ENCODE measurements at places on chromosomes 4 and X. TPM values are rescaled to one million over a fixed set of nuclear protein-coding genes. Genes with fewer than 3 reads are reported as not detected.

Gene DIPK2B
- not detected for total RNA-seq

Gene INPP4B
- 55.7 TPM for total RNA-seq

Gene MAGEA11
- total RNA-seq, result not detected

Gene TCEAL2
- total RNA-seq, result 0.84 TPM

Gene MTNR1A
- not detected for total RNA-seq

Gene SPANXC
- total RNA-seq, result not detected

Gene COX7B2
- not detected for total RNA-seq

Gene CT45A10
- not detected for total RNA-seq

Gene PAGE5
- 0.47 TPM for total RNA-seq

Gene XK
- total RNA-seq, result not detected

Gene HSD17B13
- 0.12 TPM for total RNA-seq

Gene ASIC5
- not detected for total RNA-seq

- no peak overlapping the region for H3K27ac ChIP-seq
- H3K4me1 ChIP-seq, result no peaks in the 10 kb centered on the region
- H3K4me3 ChIP-seq, result no peak overlapping the region
- no peaks in the 10 kb centered on the region for H3K27me3 ChIP-seq
- no peak for DNase-seq
Measured at GRCh38 chrX:109199726-109200125, 282.2 kb downstream of the GUCY2F start.

GRCh38 chr4:128510850-128511249 lies 223.2 kb upstream of the PGRMC2 start:
- H3K4me3 ChIP-seq, result no peak overlapping the region
- peaks cover 7% of the 10 kb centered on the region for H3K36me3 ChIP-seq
- no peak for DNase-seq
- peaks cover 14% of the 10 kb centered on the region for H3K4me1 ChIP-seq
- H3K27me3 ChIP-seq, result no peaks in the 10 kb centered on the region

GRCh38 chrX:111719426-111720210 lies 38.6 kb downstream of the ALG13 start:
- no peaks in the 10 kb centered on the region for H3K4me1 ChIP-seq
- no peak overlapping the region for H3K27ac ChIP-seq
- no peaks in the 10 kb centered on the region for H3K27me3 ChIP-seq
- H3K4me3 ChIP-seq, result no peak overlapping the region

- H3K27me3 ChIP-seq, result no peaks in the 10 kb centered on the region
- H3K4me1 ChIP-seq, result no peaks in the 10 kb centered on the region
- no peak overlapping the region for H3K4me3 ChIP-seq
- no peaks in the 10 kb centered on the region for H3K36me3 ChIP-seq
- no peak for DNase-seq
- no peak overlapping the region for H3K27ac ChIP-seq
Measured at GRCh38 chr4:95267081-95267480, 281.7 kb downstream of the UNC5C start.

DNA sequence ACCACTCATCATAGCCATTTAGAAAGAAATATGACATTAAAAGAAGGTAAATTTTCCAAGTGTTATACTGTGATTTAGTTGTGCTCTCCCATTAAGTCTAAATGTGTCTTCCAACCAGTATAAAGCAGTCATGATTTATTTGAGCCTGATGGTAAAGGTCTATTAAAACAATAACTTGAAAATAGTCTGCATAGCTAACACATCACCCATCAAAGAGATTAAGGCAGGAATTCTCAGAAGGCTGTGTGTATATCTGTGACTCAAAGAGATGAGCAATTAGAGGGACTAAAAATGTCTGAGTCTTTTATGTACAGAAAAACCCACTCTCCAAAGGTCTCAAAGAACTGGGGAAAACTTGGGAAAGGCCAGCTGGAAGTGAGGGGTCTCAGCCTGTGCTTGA lies 70.3 kb upstream of the IQCM start:
- no peak for DNase-seq
- no peak overlapping the region for H3K27ac ChIP-seq
- H3K36me3 ChIP-seq, result no peaks in the 10 kb centered on the region

DNA sequence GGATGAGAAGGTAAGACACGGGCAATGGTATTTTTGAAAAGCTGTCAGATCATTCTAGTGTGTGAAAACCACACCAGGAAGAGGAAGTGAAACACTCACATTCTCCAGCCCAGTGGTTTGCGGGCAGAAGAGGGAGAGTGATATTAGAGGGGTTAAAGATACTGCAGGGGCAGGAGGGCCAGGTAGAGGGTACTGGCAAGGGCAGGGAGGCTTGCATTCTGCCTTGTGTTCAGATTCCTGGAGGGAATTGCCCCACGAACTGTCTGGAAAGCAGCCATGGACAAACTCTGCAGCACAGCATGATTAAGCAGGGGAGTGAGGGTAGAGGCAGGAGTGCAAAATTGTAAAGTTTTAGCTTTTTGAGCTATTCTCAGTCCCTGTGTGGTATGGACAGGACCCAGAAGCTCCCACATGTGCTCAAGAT lies 30.9 kb downstream of the NIPAL1 start:
- no peaks in the 10 kb centered on the region for H3K36me3 ChIP-seq
- H3K27me3 ChIP-seq, result no peaks in the 10 kb centered on the region
- peak overlapping the region; percentile 1 for H3K4me3 ChIP-seq
- H3K27ac ChIP-seq, result no peak overlapping the region
- DNase-seq, result peak; percentile 91
- H3K4me1 ChIP-seq, result peaks cover 58% of the 10 kb centered on the region

- DNase-seq, result peak; percentile 50
- H3K27ac ChIP-seq, result no peak overlapping the region
- H3K4me1 ChIP-seq, result peaks cover 4% of the 10 kb centered on the region
Measured at GRCh38 chr4:76087007-76087769, 12.7 kb downstream of the ART3 start.

GRCh38 chr4:145779319-145779801 lies 99.4 kb downstream of the C4orf51 start:
- peaks cover 51% of the 10 kb centered on the region for H3K36me3 ChIP-seq
- no peak overlapping the region for H3K4me3 ChIP-seq
- no peaks in the 10 kb centered on the region for H3K27me3 ChIP-seq
- DNase-seq, result no peak
- H3K4me1 ChIP-seq, result peaks cover 11% of the 10 kb centered on the region

DNA sequence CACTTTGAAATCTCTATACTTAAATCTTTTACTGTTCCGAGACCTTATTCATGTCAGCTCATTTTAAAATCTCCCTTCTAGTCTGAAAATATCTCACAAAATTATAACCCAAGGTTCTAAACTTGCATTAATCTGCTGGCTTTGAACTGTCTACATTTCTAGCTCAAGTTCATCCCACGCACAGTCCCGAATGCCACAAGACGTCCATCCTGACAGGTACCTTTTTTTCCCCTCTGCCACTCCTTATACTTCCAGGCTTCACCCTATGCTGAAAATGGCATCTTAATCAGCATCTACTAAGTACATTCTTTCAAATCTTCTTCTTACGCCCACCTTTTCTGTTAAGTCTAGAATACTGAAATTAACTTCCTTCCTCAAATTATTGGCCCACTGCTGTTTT lies 259.2 kb upstream of the GALNTL6 start:
- H3K36me3 ChIP-seq, result no peaks in the 10 kb centered on the region
- H3K4me1 ChIP-seq, result no peaks in the 10 kb centered on the region
- no peak for DNase-seq
- no peak overlapping the region for H3K4me3 ChIP-seq

GRCh38 chrX:133250184-133251100 lies 32.3 kb upstream of the TFDP3 start:
- no peak for DNase-seq
- no peak overlapping the region for H3K27ac ChIP-seq
- H3K4me1 ChIP-seq, result no peaks in the 10 kb centered on the region
- H3K36me3 ChIP-seq, result peaks cover 2% of the 10 kb centered on the region
- no peak overlapping the region for H3K4me3 ChIP-seq
- no peaks in the 10 kb centered on the region for H3K27me3 ChIP-seq

GRCh38 chr4:23897564-23898109 lies 7.8 kb upstream of the PPARGC1A start:
- H3K36me3 ChIP-seq, result no peaks in the 10 kb centered on the region
- no peaks in the 10 kb centered on the region for H3K4me1 ChIP-seq
- no peak overlapping the region for H3K4me3 ChIP-seq
- H3K27ac ChIP-seq, result no peak overlapping the region
- H3K27me3 ChIP-seq, result peaks cover 7% of the 10 kb centered on the region

DNA sequence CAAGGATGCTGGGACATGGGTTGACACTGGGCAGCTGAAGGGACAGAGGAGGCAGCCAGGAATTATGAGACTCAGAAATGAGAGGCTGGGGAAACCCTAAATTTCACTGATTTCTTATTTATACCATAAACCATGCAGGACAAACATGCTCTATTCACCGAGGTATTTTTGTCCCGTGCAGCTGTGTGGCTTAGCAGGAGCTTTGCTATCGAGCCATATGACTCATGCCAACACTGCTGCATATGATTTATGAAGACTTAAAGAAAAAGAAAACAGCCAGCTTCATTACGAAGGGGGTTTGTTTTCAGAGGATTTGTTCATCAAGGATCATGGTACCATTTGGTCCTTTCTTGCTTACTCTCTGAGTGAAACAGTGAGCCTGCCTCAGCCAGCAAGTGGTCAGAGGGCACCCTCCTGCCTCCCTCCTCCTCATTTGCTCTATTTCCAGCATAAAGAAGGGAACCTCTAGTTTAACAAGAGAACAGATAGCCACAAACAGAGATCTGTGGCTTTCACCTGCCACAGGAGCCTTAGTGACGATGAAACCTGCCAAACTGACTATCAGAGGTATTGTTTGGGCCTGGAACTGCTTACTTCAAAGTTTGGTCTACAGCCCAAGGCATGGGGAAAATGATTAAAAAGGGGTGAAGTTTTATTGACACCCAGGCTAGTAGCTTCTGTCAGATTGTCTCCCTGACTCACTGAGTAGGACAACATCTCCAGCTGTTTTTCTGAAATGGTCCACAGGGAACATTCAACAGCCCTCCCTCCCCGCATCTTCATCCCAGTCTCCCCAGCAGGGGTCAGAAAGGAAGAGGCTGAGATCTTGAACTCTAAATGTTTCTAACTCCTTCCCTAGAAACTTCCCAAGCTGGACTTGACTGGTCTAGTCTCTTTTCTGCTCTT lies 80.1 kb upstream of the MAML3 start:
- H3K36me3 ChIP-seq, result no peaks in the 10 kb centered on the region
- no peak for DNase-seq
- peaks cover 14% of the 10 kb centered on the region for H3K4me1 ChIP-seq
- H3K27ac ChIP-seq, result peak overlapping the region; percentile 53
- H3K4me3 ChIP-seq, result no peak overlapping the region

DNA sequence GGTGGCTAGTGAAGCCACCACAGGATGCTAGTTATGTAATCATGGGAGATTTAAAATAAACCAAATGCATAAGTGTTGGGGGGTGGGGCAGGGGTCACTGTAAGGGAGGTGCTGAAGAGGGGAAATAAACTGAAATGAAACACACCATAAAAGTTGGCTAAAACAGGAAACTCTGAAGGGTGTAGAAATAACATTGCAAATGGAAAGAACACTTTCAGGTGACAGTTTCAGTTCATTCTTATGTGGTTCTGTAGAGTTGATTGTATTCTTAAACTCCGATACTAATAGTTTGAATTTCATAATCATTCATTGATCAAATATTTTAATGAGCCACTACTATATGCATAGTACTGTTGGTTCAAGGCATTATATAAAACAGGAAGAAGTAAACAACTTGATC lies 80.1 kb downstream of the HDAC8 start:
- H3K4me3 ChIP-seq, result no peak overlapping the region
- H3K27me3 ChIP-seq, result no peaks in the 10 kb centered on the region
- H3K4me1 ChIP-seq, result no peaks in the 10 kb centered on the region
- no peak overlapping the region for H3K27ac ChIP-seq
- peaks cover 26% of the 10 kb centered on the region for H3K36me3 ChIP-seq
- DNase-seq, result no peak

DNA sequence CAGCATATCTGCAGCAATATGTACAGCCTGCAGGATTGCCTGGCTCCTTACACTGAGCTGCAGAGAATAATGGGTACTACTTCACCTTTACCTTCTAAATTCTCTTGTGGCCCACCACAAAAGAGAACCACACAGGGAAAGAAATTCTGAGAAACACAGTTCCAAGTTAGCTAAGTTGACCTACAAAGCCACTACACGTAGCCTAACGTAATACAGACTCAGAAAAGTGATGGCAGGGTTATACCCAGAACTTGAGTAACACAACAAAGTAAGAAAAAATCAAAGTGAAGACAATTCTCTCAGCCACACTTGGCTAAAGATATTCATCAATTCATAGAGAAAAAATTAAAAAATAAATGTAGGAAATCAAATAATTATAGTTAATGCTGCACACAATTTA lies 26.4 kb upstream of the SRPX start:
- no peaks in the 10 kb centered on the region for H3K36me3 ChIP-seq
- no peak overlapping the region for H3K27ac ChIP-seq
- no peak overlapping the region for H3K4me3 ChIP-seq
- no peak for DNase-seq
- H3K27me3 ChIP-seq, result no peaks in the 10 kb centered on the region

DNA sequence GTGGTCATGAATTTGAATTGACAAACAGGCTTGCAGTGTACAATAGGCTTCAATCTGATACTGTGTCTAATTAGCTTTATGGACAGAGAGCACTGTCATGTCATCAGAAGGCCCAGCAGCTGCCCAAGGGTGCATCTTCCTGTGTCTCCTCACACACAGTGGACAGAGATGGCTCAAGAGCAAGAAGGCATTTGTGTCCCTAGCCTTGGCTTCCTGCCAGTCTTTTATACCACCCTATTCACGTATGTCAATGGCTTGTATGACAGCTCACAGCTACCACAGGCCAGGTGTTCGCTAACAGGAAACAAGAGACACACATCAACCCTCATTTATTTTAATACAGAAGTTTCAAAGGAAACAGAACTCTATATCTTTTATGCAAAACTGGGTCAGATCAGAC lies 874.0 kb upstream of the AGA start:
- H3K4me1 ChIP-seq, result no peaks in the 10 kb centered on the region
- no peak overlapping the region for H3K4me3 ChIP-seq
- H3K36me3 ChIP-seq, result peaks cover under 1% of the 10 kb centered on the region
- H3K27me3 ChIP-seq, result no peaks in the 10 kb centered on the region
- DNase-seq, result no peak

- peak; percentile 53 for DNase-seq
- H3K4me3 ChIP-seq, result peak overlapping the region; percentile 100
- no peaks in the 10 kb centered on the region for H3K27me3 ChIP-seq
- peaks cover 44% of the 10 kb centered on the region for H3K4me1 ChIP-seq
Measured at GRCh38 chr4:145937971-145938611, 532 bp downstream of the ZNF827 start.

DNA sequence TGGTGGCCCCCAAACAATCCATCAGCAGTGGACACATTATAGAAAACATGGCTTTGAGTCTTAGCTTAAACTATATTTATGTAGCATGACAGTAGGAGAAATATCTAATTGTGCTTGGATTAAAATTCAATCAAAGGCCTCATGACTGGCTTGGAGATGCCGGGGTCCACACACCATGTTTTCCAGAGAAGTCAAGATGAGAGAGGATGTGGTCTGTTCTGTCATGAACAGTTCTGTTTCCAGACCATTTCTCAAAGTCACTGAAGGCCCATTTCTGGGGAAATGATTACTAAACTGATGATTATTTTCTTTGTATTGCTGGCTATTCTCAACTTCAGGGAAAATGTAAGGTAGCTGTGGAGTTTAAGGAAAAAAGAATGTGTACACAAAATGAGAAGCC lies 76.3 kb downstream of the C4orf51 start:
- H3K36me3 ChIP-seq, result peaks cover 20% of the 10 kb centered on the region
- no peak overlapping the region for H3K4me3 ChIP-seq
- DNase-seq, result no peak
- no peak overlapping the region for H3K27ac ChIP-seq
- peaks cover 7% of the 10 kb centered on the region for H3K4me1 ChIP-seq

GRCh38 chr4:37675587-37676290 lies 10.4 kb downstream of the RELL1 start:
- H3K36me3 ChIP-seq, result peaks cover 9% of the 10 kb centered on the region
- H3K4me3 ChIP-seq, result no peak overlapping the region
- peaks cover 63% of the 10 kb centered on the region for H3K4me1 ChIP-seq
- DNase-seq, result peak; percentile 18
